ENCODE measurements at places on chromosomes 16 and 17. TPM values are rescaled to one million over a fixed set of nuclear protein-coding genes. Genes with fewer than 3 reads are reported as not detected.

GRCh38 chr16:53773150-53773846 is 69.3 kb downstream of the FTO start:
- DNase-seq: no peak

GRCh38 chr17:57548421-57549410 is 196.4 kb downstream of the CCDC182 start:
- DNase-seq: no peak

Gene RND2
- total RNA-seq: 1.6 TPM

- DNase-seq: no peak
Observed at GRCh38 chr17:3762922-3763776, 37.8 kb downstream of the ITGAE start.

Gene MPP3
- total RNA-seq: 12.1 TPM

Gene DBNDD1
- total RNA-seq: 0.26 TPM

Gene EVI2B
- total RNA-seq: 2.6 TPM
